Kidney (tissue), 22 donors: ENCODE measurements at places on chromosomes 6 and 20.

DNA sequence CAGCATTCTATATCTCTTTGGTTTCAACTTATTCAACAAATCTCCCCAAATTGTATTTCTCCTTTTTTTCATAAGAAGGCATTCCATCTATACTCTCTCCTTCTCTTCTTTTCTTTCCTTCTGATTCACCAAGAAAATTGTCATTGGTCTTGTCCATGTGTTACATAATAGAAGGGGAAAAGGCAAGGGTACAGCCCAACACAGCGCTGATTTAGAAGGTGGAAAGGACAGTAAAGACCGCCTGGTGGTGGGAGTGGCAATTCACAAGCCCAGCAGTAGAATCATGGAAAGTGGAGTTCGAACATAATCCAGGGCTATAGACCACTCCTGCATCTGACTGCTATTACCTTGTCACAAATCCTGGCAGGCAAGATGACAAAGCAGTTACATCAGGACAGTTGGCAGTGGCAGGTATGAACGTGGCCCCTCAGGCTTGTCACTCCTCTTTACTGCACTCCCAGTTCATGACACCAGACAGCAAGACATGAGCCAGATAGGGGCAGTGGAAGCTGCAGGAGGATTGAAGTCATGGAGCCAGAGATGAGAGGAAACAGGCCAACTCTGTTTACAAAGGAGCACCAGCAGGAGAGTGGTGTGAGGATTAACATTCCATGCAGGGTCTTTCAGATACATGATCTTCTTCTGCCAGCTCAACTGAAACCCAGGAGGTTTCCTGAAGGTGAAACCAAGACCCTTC is 2.1 kb upstream of the TNFAIP3 start:
- DNase-seq, result no peak

DNA sequence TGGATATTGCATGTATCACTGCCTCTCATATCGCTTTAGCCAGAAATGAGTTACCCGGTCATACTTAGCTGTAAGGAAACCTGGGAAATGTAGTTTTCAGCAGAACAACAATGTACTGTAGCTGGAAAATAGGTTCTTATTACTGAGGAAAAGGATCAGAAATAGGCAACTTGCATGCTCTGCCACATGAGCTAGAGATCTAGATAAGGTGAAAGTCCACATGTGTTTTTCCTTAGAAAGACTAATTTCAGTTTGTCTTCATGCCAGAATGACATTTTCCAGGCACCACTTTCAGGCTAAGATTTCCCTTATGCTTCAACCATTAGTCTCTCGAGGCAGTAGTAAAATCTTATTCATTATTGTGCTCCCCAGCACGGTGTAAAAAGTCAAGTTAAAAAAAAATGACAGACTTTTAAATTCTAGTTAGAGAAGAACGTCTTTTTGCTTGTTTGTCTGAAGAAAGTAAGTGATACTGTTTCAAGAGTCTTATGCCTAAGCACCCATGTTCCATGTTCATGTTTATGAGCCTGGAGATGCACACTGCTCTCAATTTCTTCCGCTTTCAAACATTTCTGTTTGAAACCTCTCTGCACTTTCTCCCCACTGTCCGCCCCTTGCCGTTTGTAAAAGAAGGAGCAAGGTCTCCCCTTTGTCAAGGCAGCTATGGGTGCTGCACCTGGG is 67.6 kb downstream of the ZNF831 start:
- peak; percentile 21 for DNase-seq

DNA sequence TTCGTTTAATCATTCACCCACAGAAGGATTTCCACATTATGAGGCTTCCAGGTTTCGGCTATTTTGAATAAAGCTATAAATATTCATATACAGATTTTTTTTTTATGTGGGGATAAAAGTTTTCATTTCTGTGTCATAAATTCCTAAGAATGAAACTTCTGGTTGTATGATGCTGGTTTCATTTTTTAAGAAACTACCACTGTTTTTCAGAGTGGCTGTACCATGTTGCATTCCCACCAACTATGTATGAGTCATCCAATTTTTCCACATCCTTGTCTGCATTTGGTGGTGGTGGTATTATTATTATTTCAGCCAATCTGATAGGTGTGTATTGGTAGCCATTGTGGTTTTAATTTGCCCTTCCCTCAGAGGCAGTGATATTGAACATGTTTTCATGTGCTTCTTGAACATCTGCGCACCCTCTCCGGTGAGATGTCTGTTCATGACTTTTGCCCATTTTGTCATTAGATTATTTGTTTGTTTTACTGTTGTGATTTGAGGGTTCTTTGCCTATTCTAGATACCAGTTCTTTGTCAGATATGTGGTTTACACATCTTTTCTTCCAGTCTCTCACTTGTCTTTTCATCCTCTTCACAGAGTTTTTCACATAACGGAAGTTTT is 75.5 kb downstream of the DOK5 start:
- no peak for DNase-seq

DNA sequence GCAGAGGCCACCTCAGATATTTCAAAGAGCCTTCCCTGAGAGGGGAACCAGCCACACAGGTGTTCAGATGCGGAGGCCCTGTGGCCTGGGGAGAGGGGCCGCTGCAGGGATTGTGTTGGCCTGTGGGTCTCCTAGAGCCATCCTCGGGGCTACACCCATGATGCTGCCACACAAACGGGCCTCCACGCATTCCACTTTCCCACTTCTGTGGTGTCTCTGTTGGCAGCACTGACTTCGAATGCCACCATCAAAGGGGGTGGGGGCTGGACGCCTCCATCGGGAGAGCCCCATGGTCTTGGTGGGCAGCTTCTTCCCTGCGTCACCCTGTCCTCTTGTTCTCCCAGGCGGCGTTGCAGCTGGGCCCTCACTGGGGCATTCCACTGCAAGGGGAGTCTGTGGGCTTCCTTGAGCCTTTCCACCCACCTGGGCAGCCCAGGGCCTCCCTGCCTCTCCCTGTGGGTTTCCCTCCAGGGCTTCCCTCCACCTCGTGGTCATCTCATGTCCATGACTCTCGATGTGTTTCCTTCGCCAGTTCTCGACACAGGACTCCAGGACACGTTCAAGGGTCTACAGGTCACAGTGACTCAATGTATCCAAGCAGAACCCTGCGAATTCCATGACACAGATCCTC is 145.5 kb downstream of the ERMARD start:
- no peak for DNase-seq

- no peak for DNase-seq
These were observed 53.3 kb downstream of the TRAM2 start for GRCh38 chr6:52523378-52524142.

DNA sequence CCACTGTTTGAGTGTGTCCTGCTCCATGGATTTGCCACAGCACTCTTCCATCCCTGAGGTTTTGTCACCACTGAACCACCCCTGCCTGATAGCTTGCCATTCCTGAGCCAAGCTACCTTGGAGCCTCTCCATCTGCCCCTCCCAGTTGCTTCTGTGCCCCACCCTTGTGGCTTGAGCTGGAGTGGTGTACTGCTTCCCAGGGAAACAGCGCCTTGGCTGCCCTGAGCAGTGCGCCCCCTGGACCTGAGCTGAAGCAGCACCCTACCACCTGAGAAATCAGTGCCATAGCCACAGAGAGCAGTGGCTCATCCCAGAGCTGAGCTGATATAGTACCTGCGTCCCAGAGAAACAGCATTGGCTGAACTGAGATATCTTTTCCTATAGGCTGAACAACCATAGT is 40.3 kb downstream of the IL22RA2 start:
- no peak for DNase-seq

DNA sequence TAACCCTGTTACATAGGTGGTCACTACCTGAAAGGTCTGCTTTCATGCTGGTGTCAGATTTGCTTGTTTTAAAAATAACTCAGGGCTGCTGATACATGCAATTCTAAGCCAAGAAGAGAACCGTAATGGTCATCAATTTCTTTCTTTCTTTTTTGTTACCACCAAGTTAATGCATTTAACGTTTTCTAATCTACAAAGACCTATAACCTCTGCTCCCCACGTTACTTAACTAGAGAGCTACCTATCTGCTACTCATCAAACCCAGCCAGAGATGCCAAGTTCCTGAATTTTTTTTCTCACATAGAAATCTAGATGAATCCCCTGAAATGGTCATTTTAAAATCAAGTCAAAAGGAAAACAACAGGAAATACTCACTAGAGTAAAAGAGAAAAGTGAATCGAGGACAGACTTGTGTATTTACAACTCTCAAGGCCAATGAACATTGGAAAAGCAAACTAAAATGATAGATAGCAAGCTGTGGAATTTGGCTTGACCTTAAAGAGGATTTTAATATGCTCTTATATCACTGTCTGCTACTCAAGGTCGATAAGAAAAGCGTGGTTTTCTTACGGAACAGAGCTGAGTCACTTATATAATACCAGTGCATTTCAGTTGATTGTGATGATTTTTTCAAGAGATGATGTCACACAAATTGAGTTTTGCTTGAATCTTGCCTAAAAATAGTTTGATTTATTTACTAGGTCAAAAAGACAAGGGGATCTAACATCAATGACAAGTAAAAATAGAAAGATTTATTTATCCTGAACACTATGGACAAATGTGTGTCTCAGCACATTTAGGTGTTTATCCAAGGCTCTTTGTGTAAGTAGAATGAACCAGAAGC is 67.9 kb downstream of the SGK1 start:
- no peak for DNase-seq

DNA sequence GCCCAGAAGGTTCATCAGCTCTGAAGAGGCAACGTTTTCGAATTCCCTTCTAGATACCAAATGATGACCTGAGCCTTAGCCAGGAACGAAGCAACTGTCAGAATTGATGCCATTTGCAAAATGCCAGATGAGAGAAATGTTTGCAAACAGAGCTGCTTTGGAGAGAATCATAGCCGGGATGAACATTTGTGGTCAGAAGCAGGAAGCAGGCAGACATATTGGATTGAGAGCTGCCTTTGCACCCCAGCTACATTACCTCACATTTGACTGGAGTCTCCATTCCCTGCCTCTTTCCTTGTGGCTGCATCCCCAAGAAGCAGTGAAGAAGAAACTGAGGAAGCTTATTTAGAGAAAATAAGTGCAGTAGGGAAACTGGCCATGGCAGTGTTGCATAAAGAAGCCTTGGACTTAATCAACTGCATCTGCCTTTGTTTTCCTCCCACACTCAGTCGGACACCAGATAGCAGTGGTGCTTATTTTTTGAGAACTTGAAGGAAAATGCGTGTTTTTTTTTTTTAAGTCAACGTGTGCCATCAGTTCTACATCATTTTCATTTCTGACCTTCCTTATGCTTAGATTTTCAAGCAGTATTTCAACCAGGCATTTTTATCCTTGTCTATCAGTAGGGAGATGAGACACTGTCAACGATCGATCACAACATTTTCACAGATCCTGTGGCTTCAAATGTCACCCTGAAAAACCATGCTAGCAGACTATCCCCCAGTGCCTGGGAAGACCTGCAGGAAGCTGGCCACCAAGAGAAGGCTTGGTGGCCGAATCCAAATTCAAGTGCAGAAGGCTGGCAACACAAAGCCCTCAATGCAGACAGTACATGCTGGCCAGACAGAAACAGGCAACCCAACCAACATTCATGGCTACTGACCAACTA is 541.2 kb upstream of the JARID2 start:
- DNase-seq, result no peak

- no peak for DNase-seq
These were observed 90.0 kb upstream of the DTNBP1 start for GRCh38 chr6:15752820-15753219.

DNA sequence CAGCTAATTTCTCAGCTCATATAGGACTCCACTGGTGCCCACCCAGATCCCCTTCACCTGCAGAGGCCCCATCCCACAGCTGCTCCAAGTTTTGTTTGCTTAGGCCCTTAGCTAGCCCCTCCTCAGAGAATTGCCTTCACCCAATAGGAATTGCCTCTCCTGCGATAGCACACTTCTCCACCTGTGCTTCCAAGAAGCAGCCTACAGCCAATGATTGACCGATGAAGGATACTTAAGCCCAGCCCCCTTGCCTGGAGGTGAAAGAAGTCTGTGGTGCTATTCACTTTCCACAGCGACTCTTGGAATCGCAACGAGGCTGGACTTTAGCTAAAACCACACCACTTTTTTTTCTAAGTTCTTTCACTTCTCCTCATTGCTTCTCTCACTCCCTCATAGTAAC is 353.2 kb upstream of the BTBD3 start:
- no peak for DNase-seq

DNA sequence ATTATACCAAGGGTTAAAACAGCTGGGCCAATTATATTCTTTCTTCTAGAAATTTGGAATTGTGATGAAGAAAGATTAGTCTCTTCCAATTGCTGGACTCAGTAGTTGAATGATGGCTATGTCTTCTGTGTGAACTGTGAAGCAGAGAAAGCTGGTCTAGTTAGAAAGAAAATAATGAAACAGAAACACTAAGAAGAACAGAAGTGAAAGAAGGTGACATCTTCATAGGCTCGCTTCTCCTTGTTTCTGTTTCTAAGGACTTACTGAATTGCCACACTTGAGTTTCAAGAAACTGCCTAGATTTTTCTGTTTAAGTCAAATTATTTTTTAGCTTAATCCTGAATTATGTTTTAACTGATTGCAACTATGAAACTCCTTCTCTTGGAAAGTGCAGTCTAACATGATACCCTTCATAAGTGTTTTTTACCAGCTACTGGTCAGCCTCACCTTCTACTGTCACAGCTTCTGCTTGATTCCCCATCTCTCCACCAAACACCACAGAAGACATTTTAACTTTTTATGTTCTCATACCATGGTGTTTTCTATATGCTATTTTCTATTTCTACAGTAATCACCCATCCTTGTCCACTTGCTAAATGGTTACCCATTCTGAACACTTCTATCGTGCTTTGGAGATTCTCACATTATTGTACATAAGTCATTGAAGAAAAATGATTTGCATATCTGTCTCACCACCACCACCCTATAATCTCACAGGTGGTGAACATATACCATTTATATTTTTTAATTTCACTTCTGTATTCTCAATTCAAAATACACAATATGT is 268.8 kb downstream of the GRIK2 start:
- DNase-seq, result no peak

- DNase-seq, result no peak
These were observed 21.9 kb downstream of the TBXT start for GRCh38 chr6:166145751-166146150.
